ENCODE measurements at places on chromosomes 4 and X. TPM values are rescaled to one million over a fixed set of nuclear protein-coding genes. Genes with fewer than 3 reads are reported as not detected.

The CD38 gene
- total RNA-seq = not detected

The SOD3 gene
- total RNA-seq = 5.2 TPM

The GYPE gene
- 0.25 TPM for total RNA-seq

The ARHGAP6 gene
- 5.2 TPM for total RNA-seq

The DCAF12L2 gene
- total RNA-seq = 0.11 TPM

The TMEM185A gene
- 18.9 TPM for total RNA-seq

The MAGEA10 gene
- not detected for total RNA-seq

The LONRF3 gene
- 1.00 TPM for total RNA-seq

Measured in uterine smooth muscle cell (primary cell).